ENCODE measurements at places on chromosomes 1 and 21. TPM values are rescaled to one million over a fixed set of nuclear protein-coding genes. Genes with fewer than 3 reads are reported as not detected.
A peak's percentile ranks its signal among the peaks of the same experiment; 100 is the strongest.

- no peaks in the 10 kb centered on the region for H3K4me1 ChIP-seq
- H3K36me3 ChIP-seq: no peaks in the 10 kb centered on the region
- no peak overlapping the region for H3K27ac ChIP-seq
- H3K27me3 ChIP-seq: no peaks in the 10 kb centered on the region
- DNase-seq: no peak
- H3K4me3 ChIP-seq: no peak overlapping the region
Observed at GRCh38 chr1:42469727-42470126, 6.6 kb downstream of the CCDC30 start.

DNA sequence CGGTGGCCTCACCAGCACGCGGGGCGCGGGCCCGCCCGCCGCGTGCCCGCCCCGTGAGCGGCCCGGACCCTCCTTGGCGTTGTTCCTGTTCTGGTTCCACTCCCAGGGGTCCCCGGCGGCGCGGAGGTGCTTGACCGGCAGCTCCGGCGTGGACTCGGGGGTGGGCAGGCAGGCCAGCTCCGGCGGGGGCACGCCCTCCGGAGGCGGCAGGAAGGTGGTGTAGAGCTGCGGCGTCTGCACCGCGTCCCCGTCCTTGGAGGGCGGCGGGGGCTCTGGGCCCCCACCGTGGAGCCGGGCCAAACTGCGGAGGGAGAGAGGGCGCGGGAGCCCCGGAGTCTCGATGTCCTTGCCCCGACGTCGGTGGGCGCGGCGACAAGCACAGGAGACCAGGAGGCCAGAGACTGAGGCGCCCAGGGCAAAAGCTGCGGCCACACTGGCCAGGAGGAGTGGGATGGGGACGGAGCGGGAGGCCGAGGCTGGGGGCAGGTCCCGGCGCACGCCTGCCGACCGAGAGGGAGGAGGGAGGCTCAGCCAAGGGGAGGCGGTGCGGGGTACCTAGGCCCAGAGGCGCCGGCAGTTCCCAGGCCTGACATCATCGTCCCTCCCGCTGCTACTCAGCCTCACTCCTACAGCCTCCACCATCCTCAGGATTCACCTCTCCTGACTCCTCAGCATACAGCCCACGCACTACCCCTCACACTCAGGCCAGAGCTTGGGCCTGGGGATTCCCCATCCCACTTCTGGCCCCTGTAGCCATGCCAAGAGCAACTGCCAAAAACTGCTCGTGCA is 13.2 kb downstream of the SEMA6C start:
- no peaks in the 10 kb centered on the region for H3K27me3 ChIP-seq
- no peaks in the 10 kb centered on the region for H3K36me3 ChIP-seq
- H3K4me1 ChIP-seq: peaks cover 11% of the 10 kb centered on the region
- no peak overlapping the region for H3K4me3 ChIP-seq

- no peaks in the 10 kb centered on the region for H3K36me3 ChIP-seq
- no peaks in the 10 kb centered on the region for H3K27me3 ChIP-seq
- no peak for DNase-seq
Observed at GRCh38 chr21:36780861-36781260, 81.9 kb downstream of the SIM2 start.

GRCh38 chr1:39852214-39852791 is 31.0 kb downstream of the TRIT1 start:
- no peaks in the 10 kb centered on the region for H3K27me3 ChIP-seq
- no peak overlapping the region for H3K4me3 ChIP-seq
- no peak overlapping the region for H3K27ac ChIP-seq
- peaks cover 23% of the 10 kb centered on the region for H3K36me3 ChIP-seq

DNA sequence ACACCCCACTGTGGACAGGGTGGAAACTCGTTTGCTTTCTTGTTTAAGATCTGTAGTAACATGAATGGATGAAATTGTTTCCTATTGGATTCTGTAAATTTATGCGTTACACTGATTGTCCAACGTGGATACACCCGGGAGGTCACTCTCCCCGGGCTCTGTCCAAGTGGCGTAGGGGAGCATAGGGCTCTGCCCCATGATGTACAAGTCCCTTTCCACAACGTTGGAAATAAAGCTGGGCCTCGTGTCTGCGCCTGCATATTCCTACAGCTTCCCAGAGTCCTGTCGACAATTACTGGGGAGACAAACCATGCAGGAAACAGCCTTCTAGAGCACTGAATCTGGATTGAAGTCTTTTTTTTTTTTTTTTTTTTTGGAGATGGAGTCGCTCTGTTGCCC is 1.4 kb downstream of the RCC1 start:
- no peak for DNase-seq
- peak overlapping the region; percentile 91 for H3K4me3 ChIP-seq
- peaks cover 61% of the 10 kb centered on the region for H3K4me1 ChIP-seq
- H3K36me3 ChIP-seq: peaks cover 35% of the 10 kb centered on the region

DNA sequence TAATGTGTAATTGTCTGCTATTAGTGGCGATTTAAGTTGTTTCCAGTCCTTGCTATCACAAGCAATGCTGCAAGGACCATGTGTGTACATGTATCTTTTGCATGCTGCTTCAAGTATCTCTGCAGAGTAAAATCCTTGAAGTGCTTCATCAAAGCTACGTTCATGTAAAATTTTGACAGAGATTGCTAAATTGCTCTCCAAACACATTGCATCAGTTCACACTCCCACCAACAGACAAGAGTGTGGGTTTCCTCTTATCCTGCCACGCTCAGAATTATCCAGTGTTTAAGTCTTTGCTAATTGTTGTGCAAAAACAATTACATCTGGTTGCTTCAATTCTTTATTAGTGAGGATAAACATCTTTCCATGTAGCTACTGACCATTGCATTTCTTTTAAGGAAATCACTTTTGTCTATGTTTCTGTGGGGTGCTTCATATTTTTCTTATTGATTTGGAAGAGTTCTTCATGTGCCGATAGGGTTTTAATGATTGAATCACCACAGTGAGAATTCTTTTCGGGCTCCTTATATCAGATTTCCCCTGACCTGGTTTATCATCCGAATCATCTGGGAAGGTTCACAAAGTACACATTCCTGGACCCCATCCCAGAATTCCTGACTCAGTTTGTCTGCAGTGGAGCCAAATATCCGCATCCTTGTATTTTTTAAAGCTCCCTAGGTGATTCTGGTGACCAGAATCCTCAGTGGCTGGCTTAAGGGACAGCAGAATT is 56.3 kb upstream of the GALNT2 start:
- no peaks in the 10 kb centered on the region for H3K36me3 ChIP-seq
- no peak overlapping the region for H3K4me3 ChIP-seq
- H3K27ac ChIP-seq: no peak overlapping the region
- no peaks in the 10 kb centered on the region for H3K4me1 ChIP-seq
- no peaks in the 10 kb centered on the region for H3K27me3 ChIP-seq

- no peaks in the 10 kb centered on the region for H3K4me1 ChIP-seq
- H3K27me3 ChIP-seq: no peaks in the 10 kb centered on the region
- no peak overlapping the region for H3K4me3 ChIP-seq
- no peak for DNase-seq
Observed at GRCh38 chr1:101158424-101158823, 78.4 kb upstream of the S1PR1 start.

DNA sequence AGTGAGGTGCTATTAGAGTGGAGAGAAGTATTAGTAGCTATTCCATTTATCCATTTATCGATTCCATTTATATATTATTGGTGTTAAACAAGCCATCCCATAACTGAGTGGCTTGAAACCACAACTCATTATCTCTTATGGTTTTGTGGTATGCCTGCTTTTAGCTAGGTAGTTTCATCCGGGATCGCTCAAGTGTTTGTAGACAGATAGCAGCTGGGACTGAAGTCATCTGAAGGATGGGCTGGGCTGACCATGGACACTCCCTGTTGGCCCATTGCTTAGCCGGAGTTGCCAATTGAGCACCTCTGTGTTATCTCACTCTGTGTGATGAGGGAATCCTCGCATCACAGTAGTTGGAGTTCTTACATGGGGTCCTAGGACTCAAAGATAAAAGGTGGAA is 622.5 kb downstream of the PLA2G4A start:
- no peak for DNase-seq
- no peak overlapping the region for H3K27ac ChIP-seq
- no peaks in the 10 kb centered on the region for H3K4me1 ChIP-seq
- no peaks in the 10 kb centered on the region for H3K36me3 ChIP-seq
- H3K4me3 ChIP-seq: no peak overlapping the region

DNA sequence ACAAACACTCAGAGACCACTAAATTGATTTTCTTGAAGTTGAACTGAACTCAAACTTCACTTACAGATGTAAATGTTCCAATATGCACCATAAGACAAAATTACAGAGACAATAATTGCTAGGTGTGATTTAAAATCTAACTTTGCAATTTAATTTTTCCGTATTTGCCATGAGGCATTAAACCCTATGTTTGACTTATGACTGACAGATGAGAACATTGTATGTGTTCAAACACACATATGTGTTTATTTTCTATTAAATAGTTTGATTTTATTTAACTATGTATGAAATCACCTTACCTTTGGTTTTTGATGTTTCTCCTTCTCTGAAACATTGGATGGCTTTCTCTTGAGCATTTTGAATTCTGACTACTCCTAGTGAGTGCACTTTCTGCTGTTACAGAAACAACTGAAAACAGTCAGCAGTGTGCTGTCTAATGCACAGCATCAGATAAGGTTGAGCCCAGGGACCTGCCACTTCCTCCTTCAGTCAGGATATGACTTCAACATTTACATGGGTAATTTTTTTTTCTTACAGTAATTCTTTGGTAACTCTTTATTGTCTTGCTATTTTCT is at the start of gene SAMSN1:
Gene SAMSN1, minus strand, starts transcription at position 410 of the 575 bp plus-strand sequence. Its CDS starts 54 bp downstream, at position 356.
- H3K36me3 ChIP-seq: no peaks in the 10 kb centered on the region
- peak; percentile 84 for DNase-seq

- H3K27me3 ChIP-seq: no peaks in the 10 kb centered on the region
- H3K4me3 ChIP-seq: no peak overlapping the region
- DNase-seq: no peak
- no peak overlapping the region for H3K27ac ChIP-seq
- H3K36me3 ChIP-seq: no peaks in the 10 kb centered on the region
Observed at GRCh38 chr21:38790059-38790458, 15.7 kb upstream of the ETS2 start.

DNA sequence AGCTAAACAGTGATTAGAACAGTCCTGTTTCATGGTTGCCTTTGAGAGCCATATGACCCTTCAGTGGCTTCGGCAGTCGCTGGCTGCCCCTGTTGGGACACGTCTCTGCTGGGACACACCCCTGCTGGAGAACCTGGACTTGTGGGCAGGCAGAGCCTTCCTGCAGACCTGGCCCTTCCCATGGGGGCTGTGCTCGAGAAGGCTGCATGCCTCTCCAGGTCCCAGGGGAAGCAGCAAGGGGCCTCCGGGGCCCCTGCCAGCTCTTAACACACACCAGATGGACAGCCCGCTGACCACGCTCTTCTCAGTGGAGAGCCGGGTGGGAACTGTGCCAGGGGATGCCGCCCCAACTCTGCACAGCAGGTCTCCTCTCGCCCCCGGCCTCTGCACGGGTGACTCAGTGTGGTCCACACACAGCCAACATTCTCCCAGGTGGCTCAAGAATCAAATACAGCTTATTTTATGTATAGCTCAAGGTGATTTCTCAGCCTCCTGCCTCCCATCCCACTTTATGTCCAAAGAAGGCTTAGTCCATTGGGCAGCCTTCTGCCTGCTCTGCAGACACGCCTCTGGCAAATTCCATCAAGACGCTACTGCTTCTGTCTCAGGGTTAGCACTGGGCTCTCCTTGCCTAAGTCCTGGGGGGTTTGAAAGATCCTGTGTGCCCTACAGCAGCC is 450.8 kb downstream of the KIF26B start:
- H3K27ac ChIP-seq: no peak overlapping the region
- no peaks in the 10 kb centered on the region for H3K36me3 ChIP-seq
- H3K4me3 ChIP-seq: no peak overlapping the region
- H3K27me3 ChIP-seq: no peaks in the 10 kb centered on the region
- no peak for DNase-seq
- no peaks in the 10 kb centered on the region for H3K4me1 ChIP-seq

DNA sequence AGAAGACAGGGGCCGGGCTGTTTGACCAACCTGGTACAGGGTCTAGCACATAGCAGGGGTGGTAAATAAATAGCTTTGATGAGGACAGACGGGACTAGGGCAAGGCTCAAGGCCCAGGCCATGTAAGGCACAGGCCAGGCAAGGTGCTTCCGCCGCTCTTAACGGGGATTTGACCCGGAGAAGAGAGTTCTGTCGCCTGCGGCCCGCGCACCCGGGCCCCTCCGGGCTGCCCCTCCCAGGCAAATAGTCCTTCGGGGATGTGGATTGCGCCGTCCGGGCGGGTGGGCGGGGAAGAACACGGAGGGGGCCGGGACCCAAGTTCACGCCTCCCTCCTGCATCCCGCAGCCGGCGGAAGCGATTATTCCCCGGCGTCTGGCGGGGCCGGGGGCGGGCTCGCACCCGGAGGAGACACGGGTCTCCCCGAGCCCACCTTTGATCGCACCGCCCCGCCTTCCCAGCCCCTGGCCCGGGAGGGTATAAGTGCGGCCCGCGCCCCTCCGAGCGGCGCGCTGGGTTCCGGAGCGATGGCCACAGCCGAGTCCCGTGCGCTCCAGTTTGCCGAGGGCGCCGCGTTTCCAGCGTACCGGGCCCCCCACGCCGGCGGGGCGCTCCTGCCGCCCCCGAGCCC is at the start of gene MIXL1:
Gene MIXL1, plus strand, starts transcription at position 508 of the 629 bp plus-strand sequence. Its CDS starts 18 bp downstream, at position 526.
- H3K4me1 ChIP-seq: peaks cover 12% of the 10 kb centered on the region
- H3K4me3 ChIP-seq: no peak within 1 kb of the TSS
- no peak for DNase-seq
- peaks cover 10% of the 10 kb centered on the region for H3K27me3 ChIP-seq
- no peak within 1 kb of the TSS for H3K27ac ChIP-seq
- H3K36me3 ChIP-seq: no peaks in the 10 kb centered on the region

DNA sequence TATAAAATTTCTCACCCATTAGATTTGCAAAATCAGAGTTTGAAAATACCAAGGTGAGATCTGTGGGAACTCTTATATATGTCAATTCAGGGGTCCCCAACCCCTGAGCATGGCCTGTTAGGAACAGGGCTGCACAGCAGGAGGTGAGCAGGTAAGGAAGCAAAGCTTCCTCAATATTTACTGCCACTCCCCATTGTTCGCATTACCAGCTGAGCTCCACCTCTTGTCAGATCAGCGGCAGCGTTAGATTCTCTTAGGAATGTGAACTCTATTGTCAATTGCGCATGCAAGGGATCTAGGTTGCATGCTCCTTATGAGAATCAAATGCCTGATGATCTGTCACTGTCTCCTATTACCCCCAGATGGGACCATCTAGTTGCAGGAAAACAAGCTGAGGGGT is 376.6 kb downstream of the LMO4 start:
- no peak overlapping the region for H3K4me3 ChIP-seq
- no peaks in the 10 kb centered on the region for H3K4me1 ChIP-seq
- no peak overlapping the region for H3K27ac ChIP-seq
- DNase-seq: no peak
- no peaks in the 10 kb centered on the region for H3K27me3 ChIP-seq

DNA sequence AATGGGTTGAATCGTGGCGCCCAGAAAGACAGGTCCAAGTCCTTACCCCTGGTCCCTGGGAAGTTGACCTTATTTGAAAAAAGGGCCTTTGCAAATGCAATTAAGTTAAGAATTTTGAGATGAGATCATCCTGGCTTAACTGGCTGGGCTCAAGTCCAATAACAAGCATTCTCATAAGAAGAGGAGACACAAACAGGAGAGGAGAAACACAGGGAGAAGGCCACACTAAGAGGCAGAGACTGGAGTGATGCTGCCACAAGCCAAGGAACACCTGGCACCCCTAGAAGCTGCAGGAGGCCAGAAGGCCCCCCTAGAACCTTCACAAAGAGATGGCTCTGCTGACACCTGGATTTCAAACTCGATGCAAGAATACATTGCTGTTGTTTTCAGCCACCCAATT is 44.6 kb downstream of the PDPN start:
- H3K36me3 ChIP-seq: no peaks in the 10 kb centered on the region
- H3K4me3 ChIP-seq: no peak overlapping the region
- DNase-seq: no peak
- H3K27me3 ChIP-seq: no peaks in the 10 kb centered on the region
- no peak overlapping the region for H3K27ac ChIP-seq
- no peaks in the 10 kb centered on the region for H3K4me1 ChIP-seq

Gene SLC35F3
- total RNA-seq: 0.35 TPM

Gene TTLL7
- 0.59 TPM for total RNA-seq

Gene KCNJ15
- total RNA-seq: 0.10 TPM

Gene S100A1
- not detected for total RNA-seq

Gene PKP1
- not detected for total RNA-seq

Gene RNU1-1
- total RNA-seq: 3,278 TPM

Gene SPRR1A
- not detected for total RNA-seq

Gene SELE
- total RNA-seq: not detected
